ENCODE measurements at places on chromosomes 3 and 15.

DNA sequence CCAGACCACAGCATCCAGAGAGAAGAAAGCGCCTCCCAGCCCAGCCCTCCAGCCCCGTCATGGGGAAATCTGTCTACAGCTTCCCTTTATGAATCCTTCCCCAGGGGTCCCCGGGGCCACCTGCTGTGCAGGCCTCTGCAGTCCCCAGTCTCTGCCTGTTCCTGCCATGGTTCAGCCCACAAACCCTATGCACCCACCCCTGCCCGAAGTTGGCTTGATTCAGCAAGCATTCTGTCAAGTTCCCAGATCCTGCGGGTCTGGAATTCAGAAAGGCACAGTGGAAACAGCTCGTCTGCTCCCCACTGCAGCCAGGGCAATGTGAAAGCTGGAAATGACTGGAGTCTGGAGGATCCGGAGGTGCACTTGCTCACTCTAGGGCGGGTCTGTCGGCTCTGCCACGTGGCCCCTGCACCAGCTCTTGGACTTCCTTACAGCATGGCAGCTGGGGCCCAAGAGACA is 2.9 kb upstream of the OCA2 start:
- no peak for DNase-seq

DNA sequence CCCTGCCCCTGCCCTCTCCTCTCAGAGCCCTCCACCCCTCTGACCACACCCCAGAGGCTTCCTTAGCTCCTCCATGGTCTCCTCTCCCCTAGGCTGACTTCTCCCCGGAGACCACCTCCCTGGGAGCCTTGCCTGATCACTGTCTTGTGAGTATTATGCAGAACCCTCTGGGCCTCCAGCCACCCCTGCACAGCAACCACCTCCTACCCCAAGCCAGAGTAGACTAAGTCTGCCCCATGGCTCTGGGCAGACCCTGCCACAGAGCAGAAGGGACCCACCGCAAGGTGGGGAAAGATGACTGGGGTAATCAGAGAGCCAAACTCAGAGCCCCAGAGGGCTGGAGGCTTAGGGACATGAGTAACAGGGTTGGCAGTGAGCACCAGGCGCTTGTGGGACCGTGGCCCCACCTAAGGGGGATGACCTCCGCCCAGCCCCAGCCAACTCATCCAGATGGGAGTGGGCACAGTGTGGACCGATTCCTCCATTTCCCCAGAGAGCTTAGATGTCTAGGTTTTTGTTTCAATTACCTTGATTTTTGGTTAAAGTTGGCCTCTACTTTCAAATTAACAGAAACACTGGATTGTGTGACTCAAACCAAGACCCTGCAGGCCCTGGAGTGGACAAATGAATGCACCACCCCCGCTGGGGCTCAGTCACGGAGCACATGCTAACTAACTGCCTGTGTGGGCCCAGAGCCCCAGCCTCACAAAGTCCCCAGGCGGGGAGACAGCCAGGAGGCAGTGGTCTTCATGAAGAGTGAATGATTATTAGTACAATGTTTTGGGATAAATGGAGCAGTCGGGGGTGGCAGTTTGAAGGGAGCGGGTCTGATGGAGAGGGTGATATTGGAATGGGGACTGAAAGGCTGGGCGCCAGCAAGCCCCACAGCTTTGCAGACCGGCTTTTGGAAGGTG is 119.4 kb upstream of the PRR20G start:
- no peak for DNase-seq

GRCh38 chr15:52557274-52557641 is 11.6 kb downstream of the ARPP19 start:
- DNase-seq: no peak

- no peak for DNase-seq
Observed at GRCh38 chr3:186193534-186194450, 84.9 kb upstream of the ETV5 start.

- no peak for DNase-seq
Observed at GRCh38 chr3:45464336-45465170, 76.2 kb downstream of the LARS2 start.

GRCh38 chr3:53274938-53275605 is 19.2 kb upstream of the TKT start:
- DNase-seq: no peak

DNA sequence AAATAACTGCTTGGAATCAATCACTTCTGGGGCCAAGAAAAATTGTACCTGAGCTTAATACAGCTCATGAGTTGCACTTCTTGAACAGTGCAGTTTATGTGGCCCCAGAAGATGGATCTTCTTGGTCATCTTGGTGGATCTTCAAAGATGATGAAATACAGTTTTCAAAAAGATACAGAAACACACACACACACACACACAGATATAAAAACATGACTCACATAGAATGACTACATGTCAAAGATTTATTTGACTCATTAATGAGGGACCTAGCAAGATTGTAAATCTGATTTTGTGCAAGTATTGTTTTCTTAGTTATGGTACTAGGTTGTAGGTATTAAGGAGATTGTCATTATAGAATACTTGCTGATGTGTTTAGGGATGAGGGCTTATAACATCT is 32.6 kb downstream of the PDCD6IP start:
- no peak for DNase-seq

GRCh38 chr3:76859596-76859995 is 180.3 kb upstream of the ROBO2 start:
- no peak for DNase-seq
